ENCODE measurements at places on chromosomes 13 and 19.

DNA sequence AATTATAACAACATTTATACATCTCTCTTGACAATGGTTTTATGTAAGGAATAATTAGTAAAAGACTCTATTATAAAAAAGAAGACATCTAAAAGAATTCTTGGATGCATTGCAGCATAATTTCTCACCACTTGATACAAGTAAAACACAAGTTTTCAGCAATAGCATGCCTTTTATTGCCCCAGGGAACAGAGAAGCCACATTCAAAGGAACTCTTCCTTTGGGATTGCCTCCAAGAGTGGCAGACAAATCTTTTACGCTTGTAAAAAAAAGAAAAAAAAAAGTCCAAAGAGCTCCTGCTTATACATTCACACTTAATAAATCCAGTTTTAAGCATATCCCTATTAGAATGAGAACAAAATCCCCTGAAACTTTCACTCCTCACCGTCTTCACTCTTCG, 2357.8 kb upstream of the PCDH20 start:
- DNase-seq = peak; percentile 15

- no peak for DNase-seq
These were observed 122.6 kb downstream of the POSTN start for GRCh38 chr13:37475966-37476365.

DNA sequence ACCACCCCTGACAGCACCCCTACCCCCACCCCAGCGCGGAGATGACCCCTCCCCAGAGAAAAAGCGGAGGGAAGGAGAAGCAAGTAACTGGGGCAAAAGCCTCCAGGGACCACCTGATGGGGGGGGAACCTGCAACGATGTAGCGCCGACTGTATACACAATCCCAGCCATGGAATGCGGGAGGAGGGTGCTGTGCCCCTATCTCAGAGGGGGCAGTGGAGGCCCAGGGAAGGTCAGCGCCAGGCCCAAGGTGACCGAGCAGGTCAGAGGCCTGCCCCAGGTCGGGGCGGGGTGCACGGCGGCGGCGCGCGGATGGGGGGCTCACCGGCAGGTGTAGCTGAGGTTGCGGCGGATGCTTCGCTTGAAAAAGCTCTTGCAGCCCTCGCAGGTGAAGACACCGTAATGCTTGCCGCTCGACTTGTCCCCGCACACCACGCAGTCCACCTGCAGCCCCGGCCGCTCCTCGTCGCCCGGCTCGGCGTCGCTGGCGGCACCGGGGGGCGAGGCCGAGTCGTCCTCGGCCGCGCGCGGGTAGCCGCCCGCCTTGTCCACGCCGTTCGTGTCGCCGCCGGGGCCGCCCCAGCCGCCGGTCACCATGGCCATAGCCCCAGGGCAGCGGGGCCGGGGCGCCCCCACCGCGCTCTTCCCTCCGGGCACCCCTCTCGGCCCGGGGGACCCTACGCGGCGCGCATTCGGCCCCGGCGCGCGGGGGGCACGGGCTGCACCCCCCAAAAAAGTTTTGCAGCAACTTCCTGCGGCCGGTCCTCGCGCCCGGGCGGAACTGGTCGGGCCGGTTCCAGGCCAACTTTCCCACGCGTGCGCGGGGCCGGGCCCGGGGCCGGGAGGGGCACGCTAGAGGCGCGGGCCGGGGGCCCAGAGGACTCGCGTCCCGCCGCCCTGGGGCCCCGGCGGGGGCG, 843 bp downstream of the NR2F6 start:
- no peak for DNase-seq

DNA sequence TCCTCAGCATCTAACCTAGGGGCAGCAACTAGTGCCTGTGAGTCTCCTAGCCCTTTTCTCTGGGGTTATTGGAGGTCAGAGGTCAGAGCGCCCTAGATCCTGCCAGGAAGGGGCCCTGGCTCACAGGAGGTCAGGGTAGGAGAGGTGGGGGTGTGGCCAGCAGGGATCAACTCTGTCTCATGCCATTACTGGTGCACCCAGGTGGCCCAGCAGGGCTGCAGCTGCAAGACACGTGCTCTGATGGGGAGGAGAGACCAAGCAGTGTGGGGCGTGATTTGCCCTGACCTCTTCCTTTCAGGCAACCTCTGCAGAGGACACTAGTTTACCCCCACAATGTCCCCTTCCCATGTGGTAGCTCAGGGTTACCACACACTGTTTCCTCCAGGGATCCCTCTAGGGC, 73.3 kb upstream of the ZNF30 start:
- DNase-seq = no peak

DNA sequence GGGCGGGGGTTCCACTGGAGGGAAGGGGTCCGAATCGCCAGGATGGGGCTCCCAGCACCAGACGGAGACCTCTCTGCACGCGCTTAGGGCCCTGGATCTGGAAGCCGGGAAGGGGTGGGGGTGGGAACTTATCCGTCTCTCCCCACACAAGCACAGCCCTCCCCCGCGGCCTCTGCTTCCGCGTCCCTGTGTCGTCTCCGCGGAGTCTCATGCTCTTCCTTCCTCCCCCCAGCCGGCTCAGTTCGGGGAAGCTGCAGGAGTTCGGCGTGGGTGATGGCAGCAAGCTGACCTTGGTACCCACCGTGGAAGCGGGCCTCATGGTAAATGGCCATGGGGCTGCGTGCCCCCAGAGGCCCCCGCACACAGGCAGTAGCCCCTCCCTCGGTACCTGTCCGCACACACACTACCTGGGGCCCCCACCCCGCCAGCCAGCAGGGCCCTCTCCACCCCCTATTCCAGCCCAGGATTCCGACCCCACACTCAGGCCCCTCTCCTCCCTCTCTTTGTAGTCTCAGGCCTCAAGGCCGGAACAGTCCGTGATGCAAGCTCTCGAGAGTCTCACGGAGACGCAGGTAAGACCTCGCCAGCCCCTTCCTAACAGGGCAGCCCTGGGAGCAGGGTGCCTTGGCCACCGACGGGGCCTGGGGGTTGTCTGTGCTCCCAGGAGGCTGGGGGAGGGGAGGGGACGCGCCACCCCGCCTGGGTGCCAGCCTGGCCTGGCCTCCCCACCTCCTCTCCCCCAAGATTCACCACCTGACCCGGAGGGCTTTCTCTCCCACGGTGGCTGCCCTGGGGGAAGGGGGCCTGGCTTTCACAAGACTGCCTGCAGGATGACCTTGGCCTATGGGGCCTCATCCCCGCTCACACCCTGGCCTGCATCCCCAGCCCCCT, 3.2 kb downstream of the MIDN start:
- DNase-seq = no peak

- DNase-seq = no peak
These were observed 3.8 kb downstream of the CDX2 start for GRCh38 chr13:27965343-27965739.

GRCh38 chr19:55272142-55272541, 7.8 kb downstream of the HSPBP1 start:
- no peak for DNase-seq

DNA sequence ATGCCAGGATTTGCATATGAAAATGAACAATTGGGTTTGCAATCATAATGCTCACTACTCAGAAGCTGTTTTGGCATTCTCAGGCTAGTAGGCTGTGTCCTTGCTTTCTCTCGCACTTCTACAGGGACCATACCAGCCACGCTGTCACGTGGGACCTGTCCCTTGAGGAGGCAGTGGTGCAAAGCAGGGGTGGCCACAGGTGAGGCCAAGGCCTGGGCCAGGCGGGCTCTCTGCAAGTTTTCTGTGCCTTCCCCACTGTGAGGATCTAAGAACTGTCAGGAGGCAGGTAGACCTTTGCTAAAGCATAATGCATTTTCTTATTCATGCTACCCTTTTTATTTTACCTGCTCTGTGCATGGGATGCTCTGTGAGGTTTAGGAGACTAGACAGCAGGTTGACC, 89.4 kb upstream of the IRS2 start:
- no peak for DNase-seq

DNA sequence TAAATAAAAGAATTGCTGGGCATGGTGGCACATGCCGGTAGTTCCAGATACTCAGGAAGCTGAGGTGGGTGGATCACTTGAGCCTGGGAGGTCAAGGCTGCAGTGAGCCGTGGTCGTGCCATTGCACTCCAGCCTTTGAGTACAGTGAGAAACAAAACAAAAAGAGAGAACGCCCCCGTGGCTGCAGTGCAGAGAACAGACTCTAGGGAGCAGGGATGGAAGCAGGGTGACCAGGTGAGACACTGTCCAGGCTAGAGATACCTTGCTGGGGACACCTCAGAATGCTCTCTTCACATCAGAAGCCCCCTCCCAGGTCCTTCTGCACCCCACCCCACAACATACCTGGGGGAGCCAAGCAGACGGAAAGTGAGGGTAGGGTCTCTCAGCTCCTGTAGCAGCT, 24.8 kb downstream of the MAP4K1 start:
- no peak for DNase-seq
